NAMALWA (cell line): ENCODE measurements at places on chromosomes 2 and 18.

DNA sequence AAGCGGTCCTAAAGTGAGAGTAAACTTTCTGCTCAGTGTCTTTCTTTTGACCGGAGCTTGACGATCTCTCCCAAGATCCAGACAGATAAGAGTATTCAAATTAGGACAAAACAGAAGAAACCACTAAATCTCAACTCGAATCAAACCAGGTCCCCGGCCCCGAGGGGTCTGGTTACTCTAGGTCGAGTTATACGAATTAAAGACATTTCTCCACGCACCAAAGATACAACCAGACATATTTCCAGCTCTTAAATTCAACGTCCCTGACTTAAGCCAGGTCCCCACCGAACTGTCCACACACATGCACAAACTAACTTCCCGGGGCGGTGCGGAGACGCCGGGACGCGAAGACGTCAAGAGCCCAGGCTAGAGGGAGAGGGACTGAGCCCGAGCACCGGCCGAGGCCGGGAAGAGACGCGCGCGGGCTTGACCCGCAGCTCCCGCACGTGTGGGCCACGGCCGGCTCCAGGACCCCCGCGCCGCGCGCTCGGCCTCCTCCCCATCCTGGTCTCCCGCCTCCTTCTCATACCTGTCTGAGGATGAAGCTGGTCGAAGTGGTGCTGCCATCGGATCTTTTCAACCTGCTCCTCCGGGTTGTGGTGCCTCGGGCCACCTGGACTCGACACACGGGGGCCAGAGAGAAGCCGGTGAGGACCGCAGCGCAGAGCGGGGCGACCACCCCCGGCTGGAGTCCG, 896 bp downstream of the CACNB4 start:
- no peak for DNase-seq

GRCh38 chr18:45399643-45400042, 215.6 kb upstream of the SLC14A2 start:
- DNase-seq: no peak

GRCh38 chr18:12310762-12311161, 2.7 kb downstream of the TUBB6 start:
- DNase-seq: no peak

DNA sequence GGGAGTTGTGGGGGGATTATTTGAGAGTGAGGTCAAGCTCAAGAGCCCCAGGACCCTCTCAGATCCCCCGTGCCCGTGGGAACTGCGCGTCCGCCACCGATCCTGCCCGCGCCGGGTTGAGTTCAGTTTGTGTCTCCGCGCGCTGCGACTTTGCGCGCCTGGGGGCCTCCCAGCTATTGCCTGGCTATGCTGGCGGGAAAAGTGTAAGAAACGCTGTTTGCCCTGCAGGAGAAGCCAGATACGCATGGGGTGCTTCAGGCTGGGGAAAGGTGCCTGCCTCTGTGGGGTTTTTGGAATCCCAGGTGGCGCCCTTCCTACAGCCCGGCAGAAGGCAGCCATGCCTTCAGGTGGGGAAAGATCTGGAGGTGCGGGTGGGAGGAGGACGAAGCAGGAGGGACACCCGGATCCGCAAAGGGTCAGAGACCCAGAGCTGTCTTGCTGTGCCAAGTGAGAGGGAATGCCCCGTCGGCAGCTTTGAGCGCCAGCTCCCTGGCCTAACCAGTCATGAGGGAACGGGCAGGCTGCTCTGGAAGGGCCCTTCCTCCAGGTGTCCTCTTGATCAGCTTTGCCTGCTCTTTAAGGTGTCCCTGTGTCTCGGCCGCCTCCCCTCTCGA, 22.5 kb downstream of the TEX44 start:
- DNase-seq: peak; percentile 34

DNA sequence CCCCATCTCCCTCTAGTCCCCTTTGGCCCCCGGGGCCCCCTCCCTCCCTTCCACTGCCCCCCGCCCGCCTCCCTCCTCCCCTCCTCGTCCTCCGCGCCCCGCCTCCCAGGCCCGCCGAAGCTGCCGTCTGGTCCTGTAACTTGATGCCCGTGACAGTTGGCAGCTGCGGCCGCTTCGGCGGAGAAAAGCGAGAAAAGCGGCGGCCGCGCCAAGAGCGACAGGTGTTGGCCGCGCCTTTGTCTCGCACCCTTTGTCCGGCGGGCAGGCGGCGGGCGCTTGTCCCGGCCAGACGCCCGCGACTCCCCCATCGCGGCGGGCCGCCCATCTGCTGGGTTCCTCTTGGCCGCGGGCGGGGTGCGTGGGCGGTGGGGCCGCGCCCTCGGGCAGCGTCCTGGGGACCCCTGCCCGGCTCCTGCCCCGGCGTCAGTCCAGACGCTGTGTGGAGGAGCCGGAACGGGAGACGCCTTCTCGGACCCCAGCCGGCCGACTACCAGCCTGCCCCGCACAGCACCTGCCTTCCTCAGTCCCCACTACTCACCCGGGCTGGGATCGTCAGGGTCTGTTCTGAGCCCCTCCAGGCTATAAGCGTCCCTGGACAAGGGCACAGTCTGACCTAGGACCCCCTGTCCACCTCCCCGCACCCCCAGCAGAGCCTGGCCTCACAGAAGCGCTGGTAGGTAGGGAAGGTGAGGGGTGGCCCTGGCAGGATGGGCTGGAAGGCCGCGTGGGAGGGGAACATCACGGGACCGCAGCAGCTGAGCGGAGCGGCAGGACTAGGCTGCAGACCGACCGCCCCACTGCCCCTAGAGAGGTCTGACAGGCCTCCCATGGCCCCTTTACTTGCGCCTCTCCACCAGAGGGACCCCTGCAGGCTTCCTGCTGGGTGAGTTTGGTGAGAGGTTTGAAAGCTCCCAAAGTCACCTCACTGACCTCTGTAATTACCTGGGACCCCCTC, 1.2 kb upstream of the HES6 start:
- DNase-seq: peak; percentile 35

GRCh38 chr2:187549193-187549592, 5.0 kb downstream of the TFPI start:
- no peak for DNase-seq

DNA sequence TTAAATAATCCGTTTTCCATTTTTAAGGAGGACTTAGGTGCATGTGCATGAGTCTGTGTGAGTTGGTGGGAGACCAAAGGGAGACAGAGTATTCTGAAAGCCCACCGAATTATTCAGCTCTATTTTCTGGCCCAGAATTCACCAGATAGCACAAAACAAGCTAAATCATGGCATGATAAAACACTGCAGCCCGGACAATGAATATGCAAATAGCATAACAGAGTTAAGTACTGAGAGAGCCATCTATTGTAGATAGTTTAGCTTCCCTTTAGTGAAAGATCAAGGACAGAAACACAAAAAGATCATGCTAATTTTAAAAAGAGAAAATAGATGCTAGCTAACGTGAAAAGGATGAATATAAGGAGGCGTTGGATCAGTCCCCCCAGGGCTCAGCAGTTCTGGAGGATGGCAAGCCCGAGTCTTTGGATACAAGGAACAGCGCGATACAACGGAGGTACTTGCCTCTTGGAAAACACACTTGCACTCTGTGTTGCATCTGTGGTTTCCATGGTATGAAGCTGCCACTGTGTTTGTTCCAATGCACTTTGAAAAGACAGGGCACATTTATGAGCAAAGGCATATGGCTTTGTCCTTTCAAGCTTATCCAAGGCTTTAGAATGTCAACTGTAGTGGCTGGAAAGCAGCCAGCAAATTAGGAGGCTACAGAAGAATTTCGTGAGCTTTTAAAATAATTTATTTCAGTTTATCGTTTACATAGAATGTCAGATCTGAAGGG, 119.9 kb downstream of the LYPD1 start:
- DNase-seq: no peak

DNA sequence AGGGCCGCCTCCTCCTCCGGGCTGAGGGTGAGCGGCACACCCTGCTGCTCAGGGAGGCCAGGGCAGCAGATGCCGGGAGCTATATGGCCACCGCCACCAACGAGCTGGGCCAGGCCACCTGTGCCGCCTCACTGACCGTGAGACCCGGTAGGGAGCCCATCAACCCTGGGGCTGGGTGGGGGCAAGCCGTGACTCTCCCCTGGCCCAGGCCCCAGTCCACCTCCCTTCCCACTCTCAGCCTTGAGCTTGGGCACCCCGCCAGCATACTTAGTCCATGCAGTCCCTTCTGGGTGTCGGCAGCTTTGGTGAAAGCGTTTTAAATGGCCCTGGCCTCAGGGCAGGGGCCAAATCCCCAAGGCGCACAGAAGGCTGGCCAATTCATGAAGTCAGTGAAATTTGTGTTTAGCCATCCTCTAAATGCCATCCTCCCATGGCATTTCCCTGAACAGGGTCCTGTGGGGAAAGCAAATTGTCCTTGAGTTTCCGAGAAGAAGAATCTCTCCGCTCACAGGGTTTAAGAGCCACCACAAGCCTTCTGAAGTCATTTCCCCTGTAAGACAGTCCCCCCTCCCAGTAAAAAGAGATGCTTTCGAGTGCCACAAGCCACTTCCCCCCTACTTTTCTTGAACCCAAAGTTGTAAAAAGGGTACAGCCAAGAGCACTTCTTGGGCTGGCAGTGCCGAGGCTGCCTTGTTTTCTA, 17.2 kb downstream of the SPEG start:
- DNase-seq: no peak

DNA sequence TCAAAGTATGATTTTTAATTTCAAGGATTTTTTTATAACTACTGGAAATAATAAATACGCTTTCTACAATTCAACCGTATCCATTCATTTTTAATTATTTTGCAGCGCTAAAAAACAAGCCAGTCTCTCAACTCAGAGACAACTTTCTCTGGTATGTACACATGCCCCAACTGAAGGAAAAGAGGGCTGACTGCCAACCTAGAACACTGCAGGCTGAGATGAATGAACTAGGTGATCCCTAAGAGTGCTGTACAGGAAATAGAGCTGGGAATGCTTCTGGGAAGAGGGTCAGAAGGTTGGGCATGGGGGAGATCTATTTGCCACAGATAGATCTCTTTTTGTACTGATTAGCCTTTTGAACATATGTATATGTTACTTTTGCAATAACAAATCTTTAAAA, 460.1 kb downstream of the NR4A2 start:
- no peak for DNase-seq

- no peak for DNase-seq
Observed at GRCh38 chr2:154291511-154291910, 407.0 kb upstream of the KCNJ3 start.

- no peak for DNase-seq
Observed at GRCh38 chr2:9288233-9288632, 81.6 kb downstream of the ASAP2 start.

DNA sequence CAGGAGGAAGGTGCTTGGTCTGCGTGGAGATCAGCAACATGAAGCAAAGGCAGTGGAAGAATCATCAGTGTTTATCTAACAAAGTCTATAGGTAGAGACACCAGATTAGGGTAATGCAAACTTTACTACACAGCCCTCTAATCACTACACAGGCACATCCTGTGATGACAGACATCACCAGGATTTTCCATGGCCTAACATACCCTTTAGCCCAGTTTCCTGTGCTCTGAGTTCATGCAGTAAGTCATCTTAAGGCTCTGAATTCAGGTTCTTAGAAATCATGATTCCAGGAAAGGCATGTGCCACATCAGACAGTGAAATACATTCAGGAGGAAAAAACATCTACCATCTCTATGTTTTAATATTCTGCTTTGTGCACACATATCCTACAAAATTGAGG, 708.5 kb upstream of the SLC8A1 start:
- DNase-seq: no peak

- no peak for DNase-seq
Observed at GRCh38 chr2:41381701-41382100, 666.1 kb upstream of the PKDCC start.

DNA sequence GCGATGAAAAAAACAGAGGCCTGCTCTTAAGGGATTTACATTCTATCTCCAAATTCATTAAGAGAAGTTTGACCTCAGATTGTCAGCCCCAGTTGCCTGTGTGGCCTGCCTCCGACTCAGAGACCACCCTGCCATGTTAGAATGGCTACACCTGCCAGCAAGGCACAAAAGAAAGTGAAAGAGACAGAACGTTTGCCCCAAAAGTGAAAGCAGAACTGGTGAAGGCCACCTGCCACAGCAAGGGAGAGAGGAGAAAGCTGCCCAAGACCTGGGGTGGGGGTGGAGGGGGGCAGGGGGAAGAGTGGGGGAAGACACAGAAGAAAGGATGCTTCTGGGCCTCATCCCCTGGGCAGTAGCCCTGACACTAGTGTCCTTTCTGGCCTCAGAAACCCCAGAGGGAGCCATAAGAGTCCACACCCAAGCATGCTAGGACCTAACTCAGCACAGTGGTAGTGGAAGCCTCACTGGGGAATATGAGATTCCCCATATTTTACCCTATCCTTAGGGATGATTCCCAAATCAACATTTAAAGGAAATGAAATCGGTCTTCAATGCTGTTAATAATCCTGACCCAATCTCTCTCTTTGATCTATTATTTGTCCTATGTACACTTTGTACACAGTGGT, 389.7 kb downstream of the TXNL1 start:
- peak; percentile 90 for DNase-seq

DNA sequence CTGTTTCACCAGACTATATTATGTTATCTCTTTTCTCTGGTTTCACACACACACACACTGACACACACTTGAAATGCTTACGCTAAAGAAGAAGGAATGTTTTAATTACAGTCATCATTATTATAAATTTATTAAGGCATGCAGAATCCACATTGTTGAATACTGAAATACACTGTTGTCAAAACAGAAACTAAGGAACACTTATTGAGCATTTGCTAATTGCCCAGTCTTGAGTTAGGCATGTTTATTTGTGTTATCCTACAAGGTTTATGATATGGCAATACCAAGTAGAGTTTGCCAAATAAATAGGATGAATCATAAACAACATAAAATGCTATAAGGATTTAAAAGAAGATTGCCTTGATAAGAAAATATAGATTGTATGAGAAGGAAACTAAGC, 917.0 kb upstream of the PIK3C3 start:
- DNase-seq: no peak

DNA sequence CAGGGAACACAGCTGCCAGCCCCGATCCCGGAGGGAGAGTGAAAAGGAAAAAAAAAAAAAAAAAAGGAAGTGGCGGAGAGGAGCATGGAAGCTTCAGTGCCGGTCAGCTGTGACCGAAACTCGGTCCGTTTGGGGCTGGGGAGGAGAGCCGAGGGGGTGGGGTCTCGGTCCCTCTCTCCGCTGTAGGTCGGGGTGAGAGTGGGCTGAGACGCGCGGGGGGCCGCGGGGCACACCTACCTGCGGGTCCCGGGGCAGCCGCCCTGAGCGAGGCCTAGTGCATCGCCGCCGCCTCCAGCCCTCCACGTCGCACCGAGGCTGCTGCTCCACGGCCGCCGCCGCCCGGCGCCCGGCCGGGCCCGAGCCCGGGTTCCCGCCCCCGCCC, 536 bp downstream of the VPS54 start:
- peak; percentile 45 for DNase-seq
